ENCODE measurements at places on chromosomes 3 and 15. TPM values are rescaled to one million over a fixed set of nuclear protein-coding genes. Genes with fewer than 3 reads are reported as not detected.

DNA sequence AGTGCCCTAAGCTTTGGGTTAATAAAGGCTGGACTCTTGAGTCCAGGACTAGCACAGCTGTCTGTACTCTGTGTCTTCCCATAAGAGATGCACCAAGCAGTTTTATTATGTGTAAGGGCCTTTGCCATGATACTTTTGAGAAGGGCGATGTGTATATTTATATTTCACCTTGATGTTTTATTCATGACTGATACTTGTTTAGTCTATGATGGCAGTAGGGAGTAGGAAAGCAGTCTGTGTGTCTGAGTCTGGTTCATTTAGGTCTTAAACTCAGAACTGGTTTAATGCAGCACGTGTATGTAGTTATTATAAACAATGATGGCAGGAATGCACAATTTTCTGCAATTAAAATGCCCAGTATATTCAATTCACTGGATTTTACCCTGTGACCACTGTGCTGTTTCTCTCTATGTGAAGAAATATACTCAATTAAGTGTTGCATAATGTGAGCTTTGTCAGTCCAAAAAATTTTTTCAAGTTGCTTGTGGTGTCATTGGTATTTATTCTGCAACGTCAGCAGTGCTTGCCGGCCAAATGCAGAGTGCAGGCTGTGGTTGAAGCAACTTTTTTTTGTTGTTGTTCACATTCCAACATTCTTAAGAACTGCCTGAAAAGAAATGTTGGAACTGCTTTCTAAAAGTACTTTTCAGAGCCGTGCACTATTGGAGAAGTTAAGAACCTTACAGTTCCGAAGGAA, 423.7 kb upstream of the SEMA6D start:
- peak; percentile 14 for DNase-seq

UBAP1L gene
- 1.4 TPM for total RNA-seq

DNAH12 gene
- total RNA-seq, result not detected

- DNase-seq, result peak; percentile 62
These were observed 102.5 kb downstream of the SST start for GRCh38 chr3:187567661-187568121.

CCR9 gene
- total RNA-seq, result not detected
